ENCODE measurements at places on chromosomes 3 and 15.

- DNase-seq = no peak
These were observed 924.4 kb downstream of the IGSF11 start for GRCh38 chr3:118110211-118110610.

DNA sequence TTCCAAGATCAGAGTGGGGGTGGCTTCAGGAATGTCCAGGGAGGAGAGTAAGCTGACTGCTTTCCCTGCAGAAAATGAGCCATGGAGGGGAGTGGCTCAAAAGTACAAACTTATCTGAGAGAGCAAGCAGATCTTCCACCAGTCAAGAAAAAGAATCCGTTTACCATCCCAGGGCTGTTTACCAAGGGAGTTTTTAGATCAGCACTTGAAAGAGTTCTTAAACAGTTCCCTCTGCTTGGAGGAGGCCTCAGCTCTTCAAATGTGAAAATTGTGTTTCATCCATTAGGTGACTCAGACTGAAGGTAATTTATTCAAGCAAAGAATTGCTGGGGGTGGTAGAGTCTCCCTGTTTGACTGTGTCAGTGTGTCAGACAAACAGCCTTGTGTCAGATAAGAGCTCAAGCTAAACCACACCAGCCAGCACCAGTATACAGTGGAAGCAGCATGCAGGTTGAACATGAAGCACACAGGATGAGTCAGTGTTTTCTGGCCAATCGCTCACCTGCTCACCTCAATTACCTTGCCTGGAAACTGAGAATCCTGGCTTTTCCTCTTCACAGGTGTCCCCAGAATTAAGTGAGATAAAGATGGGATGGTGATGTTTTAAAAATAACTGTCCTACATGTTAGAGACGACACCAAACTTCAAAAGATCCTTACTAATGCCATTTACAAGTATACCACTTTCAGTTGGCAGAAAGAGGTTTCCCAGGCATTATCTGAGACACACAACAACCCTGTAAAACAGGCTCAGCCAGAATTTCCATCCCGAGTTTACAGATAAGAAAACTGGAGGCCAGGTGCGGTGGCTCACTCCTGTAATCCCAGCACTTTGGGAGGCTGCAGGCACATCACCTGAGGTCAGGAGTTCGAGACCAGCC is 21.7 kb downstream of the SH3BP5 start:
- DNase-seq = peak; percentile 68

GRCh38 chr15:28881170-28881569 is 4.6 kb upstream of the APBA2 start:
- DNase-seq = peak; percentile 10

GRCh38 chr3:107861904-107862303 is 228.9 kb downstream of the CD47 start:
- DNase-seq = no peak

GRCh38 chr3:115671761-115672455 is 48.6 kb downstream of the GAP43 start:
- DNase-seq = peak; percentile 40

DNA sequence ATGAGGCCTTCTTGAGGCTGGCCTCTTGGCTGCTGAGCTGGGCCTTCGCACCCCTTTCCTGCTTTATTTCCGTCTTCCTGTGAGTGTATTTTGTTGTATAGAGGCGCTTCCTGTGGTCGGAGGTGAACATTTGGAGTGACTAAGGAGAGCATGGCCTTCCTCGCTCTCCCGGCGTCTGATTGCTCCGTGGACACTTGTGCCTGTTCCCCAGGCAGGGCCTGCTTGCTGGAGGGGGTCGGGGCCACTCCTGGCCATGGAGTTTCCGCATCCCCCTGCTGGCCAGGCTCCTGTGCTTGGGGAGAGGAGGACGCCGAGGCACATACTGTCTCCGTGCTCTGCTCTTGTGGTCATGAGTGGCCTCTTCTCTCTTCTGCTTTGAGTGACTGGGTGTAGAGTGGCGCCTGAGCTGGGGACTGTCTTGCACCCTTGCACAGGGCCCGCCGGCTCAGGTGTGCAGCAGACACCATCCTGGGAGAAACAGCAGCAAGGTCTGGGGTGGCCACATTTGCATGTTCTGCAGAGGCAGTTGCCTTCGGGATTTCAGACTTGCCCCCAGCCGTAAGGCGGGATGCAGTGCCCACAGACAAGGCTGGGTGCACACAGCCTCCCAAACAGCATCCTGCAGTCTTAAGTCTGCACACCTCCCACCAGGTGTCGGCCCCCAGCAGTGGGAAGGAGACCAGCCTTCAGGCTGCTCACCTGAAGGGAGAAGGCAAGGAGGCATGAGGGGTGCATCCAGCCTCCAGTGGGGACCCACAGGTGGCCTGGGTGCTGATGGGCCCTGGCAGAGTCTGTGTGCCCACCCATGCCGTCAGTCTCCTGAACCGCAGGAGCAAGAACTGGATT is 16.4 kb downstream of the KLF13 start:
- no peak for DNase-seq

DNA sequence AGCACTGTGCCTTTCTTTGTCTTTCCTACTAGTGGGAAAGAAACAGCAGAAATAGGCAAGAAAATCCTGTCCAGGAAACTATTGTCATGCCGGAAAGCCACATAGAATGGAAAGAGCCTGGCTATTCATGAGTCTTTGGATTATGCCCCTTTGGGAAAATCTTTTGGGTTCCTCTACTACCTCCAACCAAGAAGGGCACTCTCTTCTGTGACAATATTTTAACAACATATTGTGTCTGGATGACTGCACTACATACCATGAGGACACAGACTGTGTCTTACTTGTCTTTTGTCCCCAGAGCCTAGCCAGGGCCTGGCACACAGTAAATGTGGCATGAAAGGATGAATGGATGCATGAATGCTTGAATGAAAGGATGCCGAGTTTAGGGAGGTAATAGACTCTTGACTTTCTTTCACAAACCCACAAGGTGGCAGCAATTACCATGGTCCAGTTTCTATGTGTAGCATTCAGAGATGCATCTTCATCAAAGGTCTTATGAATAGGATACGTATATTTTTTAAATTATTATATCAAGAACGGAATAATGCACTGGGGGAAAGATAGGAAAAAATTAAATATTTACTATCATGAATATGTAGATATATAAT is 30.3 kb downstream of the ARL14 start:
- peak; percentile 66 for DNase-seq

DNA sequence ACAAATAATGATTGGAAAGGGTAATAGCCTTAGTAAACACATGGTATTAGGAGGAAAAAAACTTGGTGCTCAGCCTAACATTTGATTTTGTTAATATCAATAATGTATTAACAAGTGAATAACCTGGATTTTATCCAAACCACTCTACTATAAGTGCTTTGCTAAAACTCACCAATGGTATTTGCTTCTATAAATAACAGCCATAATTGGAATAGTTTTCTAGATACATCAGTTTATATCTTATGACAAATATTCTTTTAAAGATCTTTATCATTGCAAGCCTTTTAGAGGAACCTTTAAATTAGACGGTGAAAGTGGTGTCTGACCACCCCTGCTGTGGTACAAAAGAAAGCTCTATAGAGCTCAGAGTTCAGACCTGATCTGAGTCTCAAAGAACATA is 123.9 kb downstream of the SHOX2 start:
- DNase-seq = no peak

DNA sequence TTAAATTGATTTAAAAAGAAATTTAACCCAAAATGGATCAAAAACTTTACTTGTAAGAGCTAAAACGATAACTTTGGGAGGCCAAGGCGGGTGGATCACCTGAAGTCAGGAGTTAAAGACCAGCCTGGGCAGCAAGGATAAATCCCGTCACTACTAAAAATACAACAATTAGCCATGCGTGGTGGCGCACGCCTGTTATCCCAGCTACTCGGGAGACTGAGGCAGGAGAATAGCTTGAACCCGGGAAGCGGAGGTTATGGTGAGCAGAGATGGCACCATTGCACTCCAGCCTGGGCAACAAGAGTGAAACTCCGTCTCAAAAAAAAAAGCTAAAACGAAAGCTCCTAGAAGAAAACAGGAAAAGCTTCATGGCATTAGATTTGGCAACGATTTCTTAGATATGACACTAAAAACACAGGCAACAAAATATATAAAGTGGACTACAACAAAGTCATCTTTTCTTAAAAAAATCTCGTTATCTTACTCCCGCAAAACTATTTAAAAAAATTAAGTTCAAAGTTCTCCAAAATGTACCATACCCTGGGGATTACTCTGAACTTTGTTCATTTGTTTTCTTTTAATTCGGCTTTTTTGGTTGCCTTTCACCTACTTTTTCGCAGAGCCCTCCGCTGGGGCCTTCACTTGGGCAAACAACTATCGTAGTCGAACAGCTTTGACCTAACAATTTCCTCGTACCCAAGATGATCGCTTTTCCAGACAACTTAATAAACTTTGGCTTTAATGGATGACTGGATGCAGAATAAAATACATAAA is 2.9 kb downstream of the HDDC3 start:
- peak; percentile 53 for DNase-seq

- DNase-seq = peak; percentile 34
These were observed 41.7 kb upstream of the CAPN7 start for GRCh38 chr3:15164340-15164739.

All from fibroblast of mammary gland (primary cell).